ENCODE measurements at places on chromosomes 6 and 20.
A peak's percentile ranks its signal among the peaks of the same experiment; 100 is the strongest.

- DNase-seq = no peak
Observed at GRCh38 chr20:14632906-14633305, 295.5 kb upstream of the FLRT3 start.

DNA sequence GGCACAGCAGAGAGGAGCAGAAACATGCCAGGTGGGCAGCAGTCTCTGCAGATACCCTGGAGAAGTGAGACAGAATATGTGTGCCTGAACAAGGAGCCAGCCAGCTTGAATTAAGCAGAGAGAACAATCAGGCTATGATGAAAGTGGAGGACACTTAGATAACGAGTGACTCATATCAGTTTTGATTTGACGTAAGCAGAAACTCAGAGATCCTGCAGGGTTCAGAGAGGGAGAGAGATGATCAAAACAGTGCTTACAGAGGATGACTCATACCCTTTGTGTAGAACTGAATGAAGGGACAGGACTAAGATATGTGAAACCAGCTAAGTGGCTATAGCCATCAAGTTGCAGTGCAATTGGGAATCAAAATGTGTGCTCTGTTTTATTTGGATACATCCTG, 300.7 kb downstream of the TENT5A start:
- DNase-seq = no peak

DNA sequence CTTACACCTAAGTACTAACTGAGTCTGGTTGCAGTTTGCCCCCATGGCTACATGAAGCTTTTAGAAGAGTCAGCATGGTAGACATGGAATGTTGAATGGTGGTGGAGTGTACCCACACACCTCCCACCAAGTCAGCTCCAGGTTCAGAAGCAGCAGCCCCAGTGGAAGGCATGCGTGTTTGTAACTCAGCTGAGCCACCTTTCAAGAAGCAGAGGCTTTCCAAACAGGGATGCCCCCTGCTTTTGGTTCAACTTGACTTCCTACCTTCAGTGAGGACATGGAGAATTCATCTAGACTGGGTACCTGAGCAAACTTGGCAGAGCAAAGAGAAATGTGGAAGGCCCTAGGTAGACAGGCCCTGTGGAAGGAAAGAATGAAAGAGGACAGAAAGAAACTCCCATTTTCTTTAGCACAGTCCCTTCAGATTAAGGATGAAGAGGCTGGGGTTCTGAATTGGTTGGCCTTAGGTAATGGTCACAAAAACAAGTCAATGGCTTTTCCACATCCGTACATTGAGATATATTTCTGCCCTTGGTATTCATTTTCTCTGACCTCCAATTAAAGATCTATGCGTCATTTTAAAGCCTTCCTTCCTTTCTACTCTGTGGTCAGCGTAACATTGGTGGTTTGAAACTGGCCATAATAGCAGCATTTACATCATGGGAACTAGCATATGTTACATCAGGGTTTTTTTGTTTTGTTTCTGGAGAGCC, 53.2 kb downstream of the HFE start:
- DNase-seq = no peak

- peak; percentile 66 for DNase-seq
Observed at GRCh38 chr6:87731818-87732661, 30.0 kb upstream of the AKIRIN2 start.

Measured in CD4-positive, alpha-beta T cell treated with Interferon alpha-2 for 1 hour (primary cell).